ENCODE measurements at places on chromosomes 6 and 20. TPM values are rescaled to one million over a fixed set of nuclear protein-coding genes. Genes with fewer than 3 reads are reported as not detected.

Gene PRR18
- 0.94 TPM for total RNA-seq

GRCh38 chr6:148313488-148313887 lies 29.1 kb upstream of the SASH1 start:
- no peak for DNase-seq
- no peaks in the 10 kb centered on the region for H3K36me3 ChIP-seq
- no peak overlapping the region for H3K27ac ChIP-seq
- H3K4me3 ChIP-seq, result no peak overlapping the region
- no peaks in the 10 kb centered on the region for H3K4me1 ChIP-seq

DNA sequence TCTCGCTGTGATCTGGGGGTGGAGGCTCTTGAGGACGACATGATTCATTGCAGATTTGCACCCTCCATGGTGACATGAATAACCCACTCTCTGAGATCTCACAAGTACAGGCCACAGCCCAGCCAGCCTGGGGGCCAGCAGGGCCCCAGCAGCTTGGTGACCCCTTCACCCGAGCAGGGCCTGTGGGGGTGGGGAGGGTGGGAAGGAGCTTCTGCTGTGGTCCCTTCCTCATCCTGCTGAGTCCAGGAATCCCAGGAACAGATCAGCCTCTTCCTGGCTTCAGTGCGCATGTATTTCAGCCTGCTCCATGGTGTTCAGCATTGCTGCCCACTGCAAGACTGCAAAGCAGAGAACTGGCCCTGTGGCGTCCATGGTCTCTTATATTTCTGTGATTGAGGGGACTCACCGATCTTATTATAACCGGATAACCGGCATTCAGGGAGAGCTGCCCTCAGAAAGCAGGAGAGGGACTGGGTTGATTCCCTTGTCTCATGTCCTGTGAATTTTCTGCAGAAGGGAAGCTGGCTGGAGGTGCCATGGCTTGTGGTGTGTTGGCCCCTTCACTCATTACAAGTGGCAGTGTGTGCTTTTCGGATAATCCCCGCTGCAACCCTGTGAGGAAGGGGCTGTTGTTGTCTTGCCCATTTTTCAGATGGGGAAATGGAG lies 118.8 kb upstream of the FRMD1 start:
- DNase-seq, result no peak
- H3K4me3 ChIP-seq, result no peak overlapping the region
- no peaks in the 10 kb centered on the region for H3K4me1 ChIP-seq
- H3K27ac ChIP-seq, result no peak overlapping the region

Gene APOBEC2
- total RNA-seq, result not detected

All from left lung (tissue), 14 donors.